ENCODE measurements at places on chromosomes 11 and 22.

GRCh38 chr22:37397226-37397625, 30.1 kb downstream of the ELFN2 start:
- DNase-seq: no peak

GRCh38 chr11:119340335-119341221, at the start of gene C1QTNF5:
TSS of gene C1QTNF5 (minus strand) at chr11:119340883. CDS start at chr11:119340397, 486 bp downstream.
- DNase-seq: no peak

DNA sequence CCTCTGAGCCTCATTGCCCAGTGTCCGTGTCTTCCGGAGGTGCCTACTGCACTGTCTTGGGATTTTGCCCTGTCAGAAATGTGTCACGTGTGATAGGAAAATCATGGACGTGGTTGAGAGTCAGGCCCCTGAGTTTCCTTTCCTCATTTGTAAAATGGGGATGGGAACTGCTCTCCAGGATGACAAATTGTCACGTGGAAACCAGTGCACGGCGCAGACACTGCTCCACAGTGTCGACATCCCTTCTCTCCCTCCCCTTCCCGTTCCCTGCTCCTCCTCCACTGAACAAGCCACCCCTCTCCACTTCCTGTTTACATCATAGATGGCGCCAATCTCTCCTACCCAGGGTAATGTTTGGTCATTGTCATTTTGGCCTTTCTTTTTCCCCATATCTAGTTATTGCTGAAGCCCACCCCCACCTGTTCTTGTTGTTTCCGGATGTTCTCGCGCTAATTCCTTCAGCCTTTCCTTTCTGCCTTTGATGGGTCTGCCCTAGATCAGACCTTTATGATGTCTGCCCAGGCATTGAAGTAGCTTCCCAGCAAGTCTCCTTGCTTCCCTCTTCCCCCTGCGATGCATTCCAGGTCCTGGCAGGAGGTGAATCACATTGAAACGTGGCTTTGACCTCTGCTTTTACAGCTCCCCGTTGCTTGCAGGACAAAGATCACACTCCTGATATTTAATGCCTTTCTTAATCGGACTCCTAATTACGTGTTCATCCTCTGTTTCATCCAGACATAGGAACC, 91.8 kb downstream of the TBC1D22A start:
- DNase-seq: no peak

- no peak for DNase-seq
Measured at GRCh38 chr22:43432883-43433415, 21.1 kb downstream of the MPPED1 start.

DNA sequence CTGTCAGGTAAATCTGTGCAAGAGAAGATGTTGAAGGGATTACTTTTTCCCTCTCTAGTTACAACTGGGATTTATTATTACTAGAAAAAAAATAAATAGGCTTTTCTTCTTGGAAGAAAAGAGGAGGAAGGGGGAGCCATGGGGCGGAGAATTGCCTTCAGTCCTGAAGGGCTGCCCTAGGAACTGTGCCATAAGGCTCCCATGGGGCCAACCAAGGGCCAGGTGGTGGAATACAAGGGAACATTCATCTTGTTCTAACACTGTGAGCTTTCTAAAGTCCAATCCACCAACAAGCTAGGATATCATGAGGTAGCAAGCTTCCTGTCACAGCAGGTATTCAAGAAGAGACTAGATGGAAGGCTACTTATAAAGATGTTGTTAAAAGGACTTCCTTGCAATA, 24.8 kb upstream of the NRIP3 start:
- no peak for DNase-seq

DNA sequence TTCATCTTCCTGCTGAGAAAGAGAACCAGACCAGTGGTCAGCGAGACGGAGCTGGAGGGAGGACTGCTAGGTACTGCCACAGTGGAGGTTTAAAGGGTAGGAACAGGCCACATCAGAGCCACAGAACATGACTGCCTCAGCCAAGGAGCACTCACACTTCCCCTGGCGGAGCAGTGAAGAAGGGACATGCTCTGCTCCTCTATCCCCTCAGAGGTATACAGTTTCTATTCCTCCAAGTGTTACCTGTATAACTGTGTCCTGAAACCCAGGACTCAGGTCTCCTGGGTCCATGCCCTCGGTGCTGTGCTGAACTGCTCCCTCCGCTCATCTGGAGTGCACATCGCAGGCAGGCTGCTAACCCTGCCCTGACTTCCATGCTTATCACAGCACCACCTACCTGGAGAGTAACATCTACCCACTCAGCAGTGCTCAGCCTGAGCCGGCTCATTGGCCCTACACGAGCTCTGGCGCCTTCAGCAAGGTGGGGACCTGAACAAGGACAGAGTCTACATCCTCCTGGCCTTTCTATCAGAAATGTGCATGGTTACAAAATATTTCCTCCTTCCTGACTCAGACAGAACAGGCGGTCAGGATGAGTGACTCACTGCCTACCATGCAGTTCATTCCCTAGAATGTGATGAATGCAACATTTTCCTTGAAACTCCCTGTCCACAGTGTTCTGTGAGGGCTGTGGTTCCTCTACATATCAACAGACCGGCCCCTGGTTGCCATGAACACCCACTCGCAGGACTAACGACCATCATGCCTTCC, 52.9 kb downstream of the C11orf58 start:
- DNase-seq: no peak

DNA sequence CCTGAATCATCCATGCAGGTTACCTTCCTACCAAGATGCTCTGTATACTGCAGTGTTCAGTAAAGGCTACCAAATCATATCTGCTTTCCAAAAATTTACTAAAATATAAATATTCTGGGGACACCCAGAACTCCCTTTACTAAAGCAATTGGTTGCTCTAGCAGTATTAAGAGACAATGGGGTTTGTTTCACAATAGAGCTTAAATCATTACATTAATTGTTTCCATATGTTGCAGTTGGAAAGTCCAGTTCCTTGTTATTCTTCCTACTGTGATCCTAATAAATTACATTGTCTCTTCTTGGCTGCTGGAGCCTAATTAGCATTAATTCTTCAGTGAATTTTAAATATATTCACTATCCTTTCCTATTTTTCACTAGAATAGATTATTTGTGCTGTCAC, 316.0 kb upstream of the MTNR1B start:
- DNase-seq: no peak

- DNase-seq: no peak
Measured at GRCh38 chr22:27571463-27572277, 229.9 kb downstream of the MN1 start.

DNA sequence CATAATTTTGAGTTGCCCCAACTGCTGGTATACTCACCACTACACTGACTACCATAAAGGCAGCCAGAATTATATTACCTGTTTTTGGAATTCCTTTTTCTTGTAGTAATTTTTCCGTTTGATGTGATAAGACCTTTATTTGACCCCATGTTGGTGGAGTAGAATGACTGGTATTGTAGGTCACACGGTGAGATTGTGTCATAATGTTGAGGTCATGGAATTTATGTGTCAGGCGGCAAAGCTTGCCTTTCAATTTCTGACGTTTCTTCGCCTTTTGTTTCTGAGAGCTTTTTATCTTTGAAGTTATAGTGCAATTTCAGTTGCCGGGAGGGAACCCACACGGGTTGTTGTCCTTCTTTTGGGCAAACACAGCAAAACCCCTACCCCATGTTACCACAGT, 13.0 kb downstream of the OR52K1 start:
- no peak for DNase-seq

GRCh38 chr11:35151241-35151640, 12.3 kb downstream of the CD44 start:
- DNase-seq: no peak

GRCh38 chr11:35622070-35622469, 3.8 kb downstream of the FJX1 start:
- DNase-seq: no peak

DNA sequence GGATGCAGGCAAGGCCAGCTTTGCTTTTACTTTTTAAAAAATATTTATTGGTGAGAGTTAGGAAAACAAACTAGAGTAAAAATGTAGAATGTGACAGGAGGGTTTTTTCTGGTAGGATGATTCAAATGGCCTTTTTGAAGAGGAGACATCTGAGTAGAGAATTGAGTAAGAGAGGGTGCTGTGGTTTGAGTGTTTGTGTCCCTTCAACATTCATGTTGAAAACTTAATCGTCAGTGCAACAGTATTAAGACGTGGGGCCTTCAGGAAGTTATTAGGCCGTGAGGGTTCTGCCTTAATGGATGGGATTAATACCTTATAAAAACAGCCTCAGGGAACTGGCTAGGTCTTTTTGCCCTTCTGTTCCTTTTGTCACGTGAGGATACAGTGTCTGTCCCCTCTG, 288.8 kb upstream of the C11orf87 start:
- no peak for DNase-seq

GRCh38 chr22:36285017-36285416, 32.1 kb downstream of the APOL1 start:
- no peak for DNase-seq

- no peak for DNase-seq
Measured at GRCh38 chr11:12288931-12289666, 88.3 kb upstream of the PARVA start.

DNA sequence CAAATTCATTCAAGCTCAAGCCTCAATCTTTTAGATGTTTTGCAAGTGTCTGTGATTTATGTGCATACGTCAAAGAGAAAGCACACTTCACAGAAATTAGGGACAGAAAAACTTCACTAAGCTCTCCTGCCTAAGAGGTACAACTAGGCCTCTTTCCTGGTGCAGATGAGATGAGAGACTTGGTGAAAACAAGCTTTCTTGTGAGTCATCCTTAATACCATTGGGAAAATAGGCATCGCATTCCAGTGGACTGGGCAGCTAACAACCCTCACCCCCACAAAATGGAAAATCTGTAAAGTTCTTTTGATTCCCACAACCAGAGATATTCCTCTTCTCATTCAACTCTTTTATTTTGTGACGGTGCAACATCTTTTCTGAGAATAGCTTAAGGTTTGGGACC, 1110.4 kb upstream of the CCDC90B start:
- no peak for DNase-seq

GRCh38 chr11:114296605-114297372, 590 bp downstream of the NNMT start:
- no peak for DNase-seq

DNA sequence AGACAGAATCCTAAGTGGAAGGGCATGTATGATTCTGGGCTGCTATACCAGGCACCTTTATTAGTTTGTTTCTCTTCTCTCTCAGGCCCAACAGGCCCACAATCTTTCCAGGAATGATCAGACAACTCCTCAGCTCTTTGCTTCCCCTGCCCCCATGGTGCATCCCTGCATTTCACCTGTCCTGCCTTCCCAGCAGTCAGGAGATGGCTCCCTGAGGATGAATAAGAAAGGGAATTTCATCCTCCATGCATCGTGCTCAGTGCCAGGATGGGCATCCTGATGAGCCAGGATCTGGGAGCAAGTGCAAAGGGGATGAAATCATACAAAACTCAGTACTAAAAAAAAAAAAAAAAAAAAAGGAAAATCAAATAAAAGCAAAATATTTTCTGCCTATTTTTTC, 18.6 kb upstream of the NTM start:
- DNase-seq: no peak

GRCh38 chr11:59289356-59290181, 69.1 kb upstream of the OR5AN1 start:
- DNase-seq: no peak

DNA sequence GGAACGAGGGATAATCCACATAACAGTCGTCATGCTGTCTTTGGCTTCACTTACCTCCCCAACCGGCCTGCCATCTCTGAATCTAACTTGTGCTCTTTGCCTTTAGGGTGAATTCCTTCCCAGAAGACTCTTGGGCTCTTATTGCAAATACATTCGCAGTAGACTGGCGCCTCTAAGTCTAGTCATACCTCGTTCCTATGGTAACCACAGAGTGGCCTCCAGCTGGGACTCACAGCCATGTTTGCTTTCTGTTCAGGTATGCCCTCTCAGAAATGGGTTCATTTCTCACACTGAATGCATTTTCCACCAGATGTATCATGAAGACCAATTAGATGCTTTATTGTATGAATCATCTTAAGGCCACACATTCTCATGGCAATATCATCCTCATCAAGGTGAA, 112.7 kb downstream of the FAR1 start:
- DNase-seq: no peak

GRCh38 chr11:34558211-34558610, 44.6 kb upstream of the ELF5 start:
- DNase-seq: no peak

DNA sequence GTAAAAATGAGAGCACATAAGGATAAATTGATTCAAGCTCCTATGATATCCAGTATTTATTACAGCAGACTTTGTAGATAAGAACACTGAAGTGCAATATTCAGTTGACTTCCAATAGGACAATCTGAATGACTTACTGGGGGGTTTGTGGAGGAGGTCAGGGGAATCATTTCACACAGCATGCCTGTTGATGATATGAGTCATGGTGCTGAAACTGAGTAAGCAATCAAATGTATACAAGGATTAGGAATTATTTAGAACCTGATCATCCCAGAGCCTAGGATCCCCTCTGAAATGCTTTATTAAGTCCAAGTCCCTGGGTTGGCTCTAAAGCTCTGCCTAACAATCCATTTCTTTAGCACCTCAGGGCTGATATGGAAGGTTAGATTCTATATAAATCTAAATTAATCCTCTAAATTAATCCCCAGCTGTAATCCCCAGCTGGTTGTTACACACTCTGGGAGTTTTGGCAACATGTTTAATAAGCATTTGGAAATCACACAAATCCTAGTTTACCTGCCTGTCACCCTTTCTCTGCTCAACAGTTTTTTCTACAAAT, 326.4 kb downstream of the GUCY1A2 start:
- DNase-seq: no peak

GRCh38 chr11:10303558-10304363, 1.1 kb upstream of the ADM start:
- no peak for DNase-seq

DNA sequence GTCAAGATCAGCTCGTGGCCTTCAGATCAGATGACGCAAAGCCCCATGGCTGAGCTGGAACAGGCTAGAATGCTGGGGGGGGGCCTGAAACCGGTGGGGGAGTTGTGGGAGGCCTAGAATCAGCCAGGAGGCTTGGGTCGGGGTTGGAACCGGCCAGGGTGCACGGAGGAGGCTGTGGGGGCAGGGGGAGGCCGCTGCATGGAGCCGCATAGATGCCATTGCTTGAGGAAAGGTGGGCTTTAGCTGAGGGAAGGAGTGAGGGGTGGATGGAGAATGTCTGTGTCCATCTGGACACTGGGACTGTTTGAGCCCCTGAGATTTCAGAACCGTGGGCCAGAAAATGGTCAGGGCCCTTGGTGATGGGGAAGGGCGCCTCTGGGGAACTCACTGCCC, 25.2 kb downstream of the CDPF1 start:
- DNase-seq: no peak

DNA sequence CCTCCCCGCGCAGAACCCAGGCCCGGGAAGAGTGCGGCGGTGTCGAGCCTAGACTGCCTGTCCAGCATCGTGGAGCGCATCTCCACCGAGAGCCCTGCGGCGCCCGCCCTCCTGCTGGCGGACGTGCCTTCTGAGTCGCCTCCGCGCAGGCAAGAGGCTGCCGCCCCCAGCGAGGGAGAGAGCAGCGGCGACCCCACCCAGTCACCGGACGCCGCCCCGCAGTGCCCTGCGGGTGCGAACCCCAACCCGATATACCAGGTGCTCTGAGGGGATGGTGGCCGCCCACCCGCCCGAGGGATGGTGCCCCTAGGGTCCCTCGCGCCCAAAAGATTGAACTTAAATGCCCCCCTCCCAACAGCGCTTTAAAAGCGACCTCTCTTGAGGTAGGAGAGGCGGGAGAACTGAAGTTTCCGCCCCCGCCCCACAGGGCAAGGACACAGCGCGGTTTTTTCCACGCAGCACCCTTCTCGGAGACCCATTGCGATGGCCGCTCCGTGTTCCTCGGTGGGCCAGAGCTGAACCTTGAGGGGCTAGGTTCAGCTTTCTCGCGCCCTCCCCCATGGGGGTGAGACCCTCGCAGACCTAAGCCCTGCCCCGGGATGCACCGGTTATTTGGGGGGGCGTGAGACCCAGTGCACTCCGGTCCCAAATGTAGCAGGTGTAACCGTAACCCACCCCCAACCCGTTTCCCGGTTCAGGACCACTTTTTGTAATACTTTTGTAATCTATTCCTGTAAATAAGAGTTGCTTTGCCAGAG, 2.0 kb downstream of the MYOD1 start:
- DNase-seq: no peak

All from effector memory CD4-positive, alpha-beta T cell (primary cell).